ENCODE measurements at places on chromosomes 5 and 9.

DNA sequence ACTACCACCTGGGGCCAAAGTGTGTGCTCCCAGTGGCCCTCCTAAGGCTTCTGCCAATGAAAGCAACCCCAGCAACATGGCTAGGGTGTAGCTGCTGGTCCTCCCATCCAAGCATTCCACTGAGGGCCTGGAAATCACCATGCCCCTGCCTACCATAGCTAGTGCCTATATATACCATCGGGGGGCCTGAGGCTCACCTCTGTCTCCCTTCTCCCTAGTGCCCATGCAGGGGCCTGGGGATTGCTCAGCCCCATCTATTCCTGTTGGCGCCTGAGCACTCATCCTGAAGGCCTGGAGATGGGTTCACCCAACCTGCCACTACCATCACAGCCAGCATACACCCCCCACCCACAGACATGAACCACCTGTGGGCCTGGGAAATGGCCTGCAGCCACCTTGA is 367.3 kb downstream of the RAB3C start:
- H3K36me3 ChIP-seq = no peaks in the 10 kb centered on the region
- no peak overlapping the region for H3K27ac ChIP-seq
- no peak for DNase-seq
- H3K4me3 ChIP-seq = no peak overlapping the region
- H3K27me3 ChIP-seq = peaks cover 8% of the 10 kb centered on the region

GRCh38 chr9:133518200-133518599 is 6.6 kb downstream of the MYMK start:
- H3K27ac ChIP-seq = no peak overlapping the region
- H3K27me3 ChIP-seq = no peaks in the 10 kb centered on the region
- H3K4me1 ChIP-seq = no peaks in the 10 kb centered on the region
- no peak overlapping the region for H3K4me3 ChIP-seq
- DNase-seq = no peak

DNA sequence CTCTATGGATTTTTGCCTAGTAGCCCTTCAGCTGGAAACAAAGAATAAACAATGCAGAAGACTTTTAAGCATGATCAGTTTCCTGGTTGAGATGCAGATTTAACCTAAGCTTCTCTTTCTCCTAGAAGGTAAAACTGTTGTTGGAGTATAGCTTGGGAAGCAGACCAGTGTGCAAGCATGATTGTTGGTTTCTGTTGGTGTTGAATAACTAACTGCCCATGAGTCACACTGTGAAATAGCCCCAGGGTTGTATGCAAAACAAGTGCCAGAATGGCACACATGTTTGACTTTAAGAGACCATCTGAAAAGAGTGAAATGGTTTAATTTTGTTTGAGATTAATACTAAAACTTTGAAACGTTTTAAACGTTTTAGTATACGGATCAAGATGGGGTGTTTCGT is 227.1 kb downstream of the ARHGEF28 start:
- DNase-seq = no peak
- H3K36me3 ChIP-seq = peaks cover 91% of the 10 kb centered on the region
- no peak overlapping the region for H3K4me3 ChIP-seq
- peaks cover 4% of the 10 kb centered on the region for H3K4me1 ChIP-seq
- H3K27me3 ChIP-seq = no peaks in the 10 kb centered on the region

DNA sequence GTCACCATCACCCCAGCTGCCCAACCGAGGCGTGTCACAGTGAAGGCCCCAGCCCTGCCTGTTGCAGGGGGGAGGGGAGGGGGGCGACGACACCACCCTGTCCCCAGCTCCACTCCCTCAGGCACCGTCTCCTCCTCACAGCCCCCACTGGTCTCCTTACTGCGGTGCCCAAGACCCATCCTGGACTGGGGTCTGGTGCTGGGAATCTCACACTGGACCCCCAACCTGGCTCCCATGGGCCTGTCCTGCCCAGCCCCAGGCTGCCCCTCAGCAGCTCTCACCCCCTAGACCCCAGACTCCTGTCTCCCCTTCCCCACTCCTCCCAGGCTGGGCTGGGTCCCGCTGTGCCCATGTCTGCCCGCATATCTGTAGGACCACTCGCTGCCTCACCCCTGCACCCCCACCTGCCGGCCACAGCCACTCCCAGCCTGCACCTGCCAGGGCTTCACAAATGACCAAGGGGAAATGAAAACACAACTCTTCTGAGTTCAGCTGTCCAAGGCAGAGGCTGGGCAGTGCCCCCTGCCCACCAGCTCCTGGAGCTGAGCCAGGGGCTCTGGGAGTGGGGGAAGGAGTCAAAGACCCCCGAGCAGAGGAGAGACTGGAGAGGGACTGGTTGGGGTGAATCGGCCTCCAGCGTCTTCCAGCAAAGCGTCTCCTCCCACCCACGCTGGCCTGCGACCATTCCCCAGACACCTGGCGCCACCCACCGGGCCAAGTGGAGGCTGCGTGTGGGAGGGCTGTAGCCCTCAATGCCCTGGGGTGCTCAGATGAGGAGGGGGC is 32.6 kb upstream of the EGFL7 start:
- no peaks in the 10 kb centered on the region for H3K27me3 ChIP-seq
- no peak overlapping the region for H3K4me3 ChIP-seq
- peak; percentile 72 for DNase-seq
- peaks cover 10% of the 10 kb centered on the region for H3K4me1 ChIP-seq

GRCh38 chr5:27208051-27208450 is 169.7 kb upstream of the CDH9 start:
- no peak for DNase-seq
- H3K27me3 ChIP-seq = no peaks in the 10 kb centered on the region
- H3K36me3 ChIP-seq = no peaks in the 10 kb centered on the region

DNA sequence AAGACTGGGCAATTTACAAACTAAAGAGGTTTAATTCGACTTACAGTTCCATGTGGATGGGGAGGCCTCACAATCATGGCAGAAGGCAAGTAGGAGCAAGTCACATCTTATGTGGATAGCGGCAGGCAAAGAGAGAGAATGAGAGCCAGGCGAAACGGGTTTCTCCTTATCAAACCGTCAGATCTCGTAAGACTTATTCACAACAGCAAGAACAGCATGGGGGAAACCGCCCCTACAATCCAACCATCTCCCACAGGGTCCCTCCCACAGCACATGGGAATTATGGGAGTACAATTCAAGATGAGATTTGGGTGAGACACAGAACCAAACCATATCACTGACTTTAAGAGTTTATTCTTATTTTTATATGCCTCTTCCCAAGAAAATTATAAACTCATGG is 60.3 kb downstream of the RFK start:
- no peaks in the 10 kb centered on the region for H3K27me3 ChIP-seq
- no peak overlapping the region for H3K4me3 ChIP-seq
- no peaks in the 10 kb centered on the region for H3K4me1 ChIP-seq
- DNase-seq = no peak
- no peak overlapping the region for H3K27ac ChIP-seq

GRCh38 chr9:13963005-13963653 is 350.8 kb downstream of the NFIB start:
- DNase-seq = no peak
- H3K36me3 ChIP-seq = no peaks in the 10 kb centered on the region
- no peak overlapping the region for H3K27ac ChIP-seq
- no peaks in the 10 kb centered on the region for H3K4me1 ChIP-seq
- no peaks in the 10 kb centered on the region for H3K27me3 ChIP-seq
- H3K4me3 ChIP-seq = no peak overlapping the region

- H3K4me3 ChIP-seq = no peak overlapping the region
- H3K4me1 ChIP-seq = no peaks in the 10 kb centered on the region
- H3K27ac ChIP-seq = no peak overlapping the region
- DNase-seq = no peak
- no peaks in the 10 kb centered on the region for H3K36me3 ChIP-seq
Observed at GRCh38 chr5:80976985-80977384, 16.8 kb downstream of the RASGRF2 start.

DNA sequence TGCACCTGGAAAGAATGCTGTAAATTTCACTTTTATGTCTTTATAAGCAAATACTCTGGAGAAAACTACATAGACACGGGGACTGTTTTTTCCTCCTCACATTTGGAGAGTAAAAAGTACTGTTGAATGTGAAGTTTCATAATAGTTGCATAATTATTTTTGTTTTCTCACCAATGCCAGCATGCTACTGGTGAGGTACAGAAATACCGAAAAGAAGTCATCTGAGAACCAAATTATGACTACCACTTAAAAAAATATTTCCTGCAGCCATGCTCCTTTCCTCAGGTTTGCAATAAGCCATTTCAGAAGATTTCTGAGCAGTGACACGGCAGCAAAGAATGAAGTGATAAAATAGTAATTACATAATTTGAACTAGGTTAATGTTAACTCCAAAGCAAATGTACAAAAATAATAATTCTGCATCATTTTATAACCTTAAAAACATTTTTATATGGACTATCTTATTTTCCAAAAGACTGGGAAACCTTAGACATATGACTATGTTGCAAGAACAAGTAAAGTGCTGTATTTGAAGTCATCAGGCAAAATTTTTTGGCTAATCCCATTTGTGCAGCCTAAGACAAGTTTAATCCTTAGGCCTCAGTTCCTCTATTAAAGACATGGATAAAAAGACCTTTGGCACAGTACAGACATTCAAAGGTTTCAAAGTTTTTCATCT is 144.7 kb downstream of the PCSK1 start:
- peak overlapping the region; percentile 89 for H3K27ac ChIP-seq
- H3K27me3 ChIP-seq = no peaks in the 10 kb centered on the region
- no peaks in the 10 kb centered on the region for H3K36me3 ChIP-seq
- H3K4me3 ChIP-seq = no peak overlapping the region

GRCh38 chr9:89564346-89564878 is 40.4 kb upstream of the GADD45G start:
- DNase-seq = no peak
- H3K36me3 ChIP-seq = no peaks in the 10 kb centered on the region
- no peaks in the 10 kb centered on the region for H3K4me1 ChIP-seq
- H3K27ac ChIP-seq = no peak overlapping the region

DNA sequence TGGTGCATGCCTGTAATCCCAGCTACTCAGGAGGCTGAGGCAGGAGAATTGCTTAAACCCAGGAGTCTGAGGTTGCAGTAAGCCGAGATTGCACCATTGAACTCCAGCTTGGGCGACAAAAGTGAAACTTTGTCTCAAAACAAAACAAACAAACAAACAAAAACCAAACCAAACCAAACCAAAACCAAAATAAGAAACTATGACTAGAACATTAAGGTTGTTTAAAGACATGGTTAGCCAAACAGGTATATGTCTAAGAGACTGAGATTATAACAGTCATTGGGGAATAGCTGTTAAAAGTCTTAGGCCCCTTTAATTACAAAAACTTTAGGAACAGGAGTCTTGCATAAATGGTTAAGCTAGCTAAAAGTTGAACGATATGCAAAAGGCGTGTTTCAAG is 63.6 kb downstream of the PRDM9 start:
- H3K27me3 ChIP-seq = no peaks in the 10 kb centered on the region
- H3K4me3 ChIP-seq = no peak overlapping the region
- H3K36me3 ChIP-seq = no peaks in the 10 kb centered on the region
- DNase-seq = no peak
- H3K27ac ChIP-seq = no peak overlapping the region

- no peaks in the 10 kb centered on the region for H3K36me3 ChIP-seq
- no peak overlapping the region for H3K27ac ChIP-seq
- no peaks in the 10 kb centered on the region for H3K27me3 ChIP-seq
- DNase-seq = no peak
- no peak overlapping the region for H3K4me3 ChIP-seq
Observed at GRCh38 chr9:31078175-31078574, 1306.3 kb upstream of the ACO1 start.

DNA sequence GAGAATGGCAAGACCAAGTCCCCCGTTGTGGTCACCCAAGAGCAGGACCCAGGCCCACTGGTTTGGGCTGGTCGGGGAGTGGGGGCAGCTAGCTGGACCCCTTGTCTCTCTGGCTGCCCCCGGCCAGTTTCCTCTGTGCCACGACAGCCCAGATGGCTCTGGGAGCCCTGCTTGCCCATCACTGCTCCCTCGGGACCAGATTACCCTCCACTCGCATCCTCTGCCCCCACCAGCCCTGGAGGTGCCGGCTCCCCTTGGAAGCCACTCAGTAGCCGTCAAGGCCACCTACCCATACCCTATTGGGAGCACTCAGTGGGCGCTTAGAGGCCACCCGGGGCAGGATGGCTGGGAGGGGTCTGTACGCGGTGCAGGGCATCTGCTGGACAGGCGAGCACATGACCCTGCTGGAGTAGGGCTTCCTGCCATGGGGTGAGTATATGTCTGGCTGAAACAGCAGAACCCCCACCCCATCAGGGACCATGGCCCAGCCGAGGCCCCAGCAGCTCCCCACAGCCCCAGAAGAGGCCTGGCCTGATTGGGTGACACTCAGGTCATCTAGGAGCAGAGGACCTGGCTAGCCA is 70.0 kb downstream of the ZNF354C start:
- H3K4me1 ChIP-seq = no peaks in the 10 kb centered on the region
- no peak overlapping the region for H3K27ac ChIP-seq
- H3K4me3 ChIP-seq = no peak overlapping the region
- H3K36me3 ChIP-seq = no peaks in the 10 kb centered on the region
- H3K27me3 ChIP-seq = no peaks in the 10 kb centered on the region

GRCh38 chr9:121767171-121767769 is 115.8 kb downstream of the DAB2IP start:
- H3K27ac ChIP-seq = no peak overlapping the region
- no peak for DNase-seq
- H3K36me3 ChIP-seq = peaks cover 66% of the 10 kb centered on the region
- peaks cover 12% of the 10 kb centered on the region for H3K4me1 ChIP-seq
- H3K27me3 ChIP-seq = no peaks in the 10 kb centered on the region
- H3K4me3 ChIP-seq = no peak overlapping the region

GRCh38 chr9:131111854-131112311 is 13.5 kb upstream of the NUP214 start:
- H3K4me3 ChIP-seq = no peak overlapping the region
- peaks cover 9% of the 10 kb centered on the region for H3K4me1 ChIP-seq
- no peaks in the 10 kb centered on the region for H3K36me3 ChIP-seq
- no peak for DNase-seq
- H3K27ac ChIP-seq = no peak overlapping the region

GRCh38 chr9:17130291-17130690 is 4.5 kb upstream of the CNTLN start:
- no peak overlapping the region for H3K27ac ChIP-seq
- no peak for DNase-seq
- no peaks in the 10 kb centered on the region for H3K36me3 ChIP-seq
- H3K27me3 ChIP-seq = no peaks in the 10 kb centered on the region
- no peak overlapping the region for H3K4me3 ChIP-seq
- H3K4me1 ChIP-seq = peaks cover 3% of the 10 kb centered on the region

GRCh38 chr9:14391620-14392019 is 77.7 kb upstream of the NFIB start:
- no peaks in the 10 kb centered on the region for H3K27me3 ChIP-seq
- DNase-seq = no peak
- no peak overlapping the region for H3K4me3 ChIP-seq
- no peak overlapping the region for H3K27ac ChIP-seq
- H3K4me1 ChIP-seq = no peaks in the 10 kb centered on the region
- no peaks in the 10 kb centered on the region for H3K36me3 ChIP-seq
